Adrenal gland (tissue), 19 donors: ENCODE measurements at places on chromosomes 11 and 22. TPM values are rescaled to one million over a fixed set of nuclear protein-coding genes. Genes with fewer than 3 reads are reported as not detected.
A peak's percentile ranks its signal among the peaks of the same experiment; 100 is the strongest.

Gene XKR3
- polyA plus RNA-seq, result not detected

- DNase-seq, result peak; percentile 78
Measured at GRCh38 chr11:46649180-46649738, 31.9 kb downstream of the ATG13 start.

DNA sequence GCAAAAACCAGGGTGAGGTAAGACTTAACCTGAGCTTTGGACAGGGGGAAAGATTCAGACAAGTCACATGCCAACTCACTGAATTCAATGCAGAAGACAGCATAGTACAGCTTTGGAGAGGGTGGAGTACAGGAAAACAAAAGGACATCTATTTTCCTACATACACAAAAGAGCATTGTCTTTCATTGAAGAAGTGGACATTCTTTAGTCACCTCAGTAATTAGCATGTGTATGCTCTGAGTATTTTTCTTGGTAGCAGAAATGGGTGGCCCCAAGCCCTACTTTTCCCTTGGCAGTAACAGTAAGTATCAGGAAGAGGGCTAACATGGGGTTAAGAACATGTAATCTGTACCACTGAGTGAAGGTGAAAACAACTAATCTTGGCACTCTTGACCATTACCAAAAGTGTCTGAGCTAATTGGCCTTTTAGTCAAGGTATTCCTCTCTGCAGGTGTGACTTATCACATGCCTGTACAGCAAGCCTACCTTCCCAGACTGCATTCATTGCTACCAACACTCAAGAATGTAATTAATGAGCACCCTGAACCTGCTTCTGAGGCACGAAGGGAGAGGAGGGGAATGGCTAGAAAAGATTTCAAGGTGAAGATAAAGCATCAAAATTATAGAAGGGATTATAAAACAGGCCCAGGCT, 33.9 kb downstream of the SYTL2 start:
- no peak for DNase-seq

DNA sequence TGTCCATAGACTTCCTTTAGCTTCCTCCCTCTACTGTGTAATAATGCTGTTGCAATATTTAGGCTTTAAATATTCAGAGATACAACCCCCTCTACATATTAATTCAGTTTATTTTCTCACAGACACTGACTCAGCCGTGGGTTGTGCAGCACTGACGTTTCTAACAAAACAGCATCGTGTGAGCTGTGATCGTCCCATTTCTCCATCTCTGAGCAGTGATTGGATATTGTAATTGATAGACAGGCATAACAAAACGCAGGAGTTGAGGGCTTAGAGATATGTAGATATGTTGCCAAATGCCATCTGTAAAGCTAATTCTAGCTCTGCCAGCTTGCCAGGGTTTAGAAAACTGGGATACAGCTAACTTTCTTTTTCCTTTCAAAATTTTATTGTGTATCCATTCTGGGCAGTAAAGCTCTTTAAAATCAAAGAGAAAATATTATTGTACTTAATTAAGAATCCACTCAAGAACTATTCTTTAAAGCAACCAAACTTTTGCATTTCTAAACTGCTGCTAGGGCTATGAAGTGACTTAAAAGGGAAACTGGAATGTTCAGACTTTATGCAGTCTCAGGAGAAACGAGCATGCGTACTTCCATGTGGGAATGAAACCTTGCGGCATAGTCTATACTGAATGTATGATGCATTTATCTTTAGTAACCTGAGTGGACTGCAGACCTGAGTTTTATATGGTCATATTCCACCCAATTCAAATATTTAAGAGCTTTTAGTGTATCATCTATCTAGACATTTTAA, 22.7 kb downstream of the BTBD10 start:
- DNase-seq, result peak; percentile 72

DNA sequence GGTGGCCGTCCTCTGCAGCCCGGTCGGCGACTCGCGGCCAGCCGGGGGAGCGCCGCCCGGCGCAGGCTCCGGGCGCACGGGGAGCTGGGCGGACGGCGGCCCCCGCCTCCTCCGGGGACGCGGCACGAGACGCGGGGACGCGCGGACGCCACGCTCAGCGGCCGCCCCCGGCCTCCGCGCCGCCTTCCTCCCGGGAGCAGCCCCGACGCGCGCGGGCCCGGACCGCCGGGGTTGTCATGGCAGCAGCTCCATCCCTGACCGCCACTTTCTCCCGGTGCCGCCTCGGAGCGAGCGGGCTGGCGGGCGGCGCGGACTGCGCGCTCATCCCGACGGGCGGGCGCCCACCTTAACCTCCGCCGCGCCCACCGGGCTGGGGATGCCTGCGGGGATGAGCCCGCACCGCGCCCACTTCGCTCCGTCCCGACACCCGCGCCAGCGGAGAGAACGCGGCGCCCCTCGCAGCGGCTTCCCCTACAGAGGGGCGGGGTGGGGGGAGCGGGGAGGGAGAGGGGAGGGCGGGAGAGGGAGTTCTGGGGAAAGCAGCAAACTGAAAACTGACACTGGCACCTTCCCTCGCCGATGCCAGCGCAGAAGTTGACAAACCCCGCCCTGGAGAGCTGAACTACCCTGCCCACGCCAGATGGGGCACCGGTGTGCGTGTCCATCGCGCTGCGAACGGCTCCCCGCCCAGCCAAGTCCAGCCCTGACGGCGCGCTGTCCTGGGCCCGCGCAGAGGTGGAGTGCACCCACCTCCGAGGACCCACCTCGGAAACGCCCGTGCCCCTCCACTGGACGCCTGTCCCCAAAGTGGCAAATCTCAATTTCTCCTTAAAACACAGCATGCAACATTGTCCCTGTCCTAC, 588.4 kb downstream of the OPCML start:
- DNase-seq, result no peak

Gene PRG3
- polyA plus RNA-seq, result not detected

Gene MMP12
- not detected for polyA plus RNA-seq

Gene DCHS1
- polyA plus RNA-seq, result 12.1 TPM

Gene MFNG
- 7.8 TPM for polyA plus RNA-seq

- DNase-seq, result no peak
Measured at GRCh38 chr11:17343907-17344306, 7.7 kb upstream of the NCR3LG1 start.

- no peak for DNase-seq
Measured at GRCh38 chr22:20449819-20450550, 12.4 kb upstream of the SCARF2 start.

Gene NLRP6
- polyA plus RNA-seq, result not detected

DNA sequence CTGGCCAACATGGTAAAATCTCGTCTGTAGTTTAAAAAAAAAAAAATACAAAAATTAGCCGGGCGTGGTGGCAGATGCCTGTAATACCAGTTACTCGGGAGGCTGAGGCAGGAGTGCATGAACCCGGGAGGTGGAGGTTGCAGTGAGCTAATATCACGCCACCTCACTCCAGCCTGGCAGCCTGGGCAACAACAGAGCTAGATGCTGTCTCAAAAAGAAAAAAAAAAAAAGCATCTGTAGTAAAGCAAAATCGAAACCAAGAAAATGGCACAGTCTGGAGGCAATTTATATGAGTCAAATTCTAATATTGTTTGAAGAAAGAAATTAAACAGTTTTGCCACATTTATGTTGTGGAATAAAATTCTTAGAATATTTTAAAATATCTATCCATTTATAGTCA, 365.0 kb upstream of the CHORDC1 start:
- DNase-seq, result no peak

Gene PTGDR2
- not detected for polyA plus RNA-seq

DNA sequence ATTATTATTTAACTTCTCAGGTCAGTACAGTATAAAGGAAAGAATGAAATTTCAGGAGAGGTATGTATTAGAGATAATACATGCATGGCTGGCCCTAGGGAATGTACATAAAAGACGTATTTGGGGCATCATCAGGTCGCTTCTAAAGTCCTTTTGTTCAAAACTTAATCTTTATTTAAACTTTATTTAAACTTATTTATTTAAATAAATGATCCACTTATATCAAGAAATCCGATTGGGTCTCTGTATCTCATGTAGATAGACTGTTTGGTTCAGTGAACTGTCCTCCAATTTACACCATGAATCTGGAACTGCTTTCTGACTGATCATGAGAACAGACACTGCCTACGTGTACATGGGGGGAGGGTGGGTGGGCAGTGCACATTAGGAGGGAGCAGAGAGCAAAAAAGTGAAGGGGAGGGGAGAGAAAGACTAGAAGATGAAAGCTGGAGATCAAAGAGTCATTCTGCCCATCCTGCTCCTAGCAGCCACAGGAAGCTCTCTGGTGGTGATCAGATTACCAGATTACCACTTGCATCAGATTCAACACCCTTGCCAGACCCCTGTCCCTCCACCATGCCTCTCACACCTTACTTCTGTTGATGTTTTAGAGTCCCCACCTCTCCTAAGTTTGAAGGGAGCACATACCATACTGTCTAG, 92.1 kb upstream of the MTMR2 start:
- no peak for DNase-seq

DNA sequence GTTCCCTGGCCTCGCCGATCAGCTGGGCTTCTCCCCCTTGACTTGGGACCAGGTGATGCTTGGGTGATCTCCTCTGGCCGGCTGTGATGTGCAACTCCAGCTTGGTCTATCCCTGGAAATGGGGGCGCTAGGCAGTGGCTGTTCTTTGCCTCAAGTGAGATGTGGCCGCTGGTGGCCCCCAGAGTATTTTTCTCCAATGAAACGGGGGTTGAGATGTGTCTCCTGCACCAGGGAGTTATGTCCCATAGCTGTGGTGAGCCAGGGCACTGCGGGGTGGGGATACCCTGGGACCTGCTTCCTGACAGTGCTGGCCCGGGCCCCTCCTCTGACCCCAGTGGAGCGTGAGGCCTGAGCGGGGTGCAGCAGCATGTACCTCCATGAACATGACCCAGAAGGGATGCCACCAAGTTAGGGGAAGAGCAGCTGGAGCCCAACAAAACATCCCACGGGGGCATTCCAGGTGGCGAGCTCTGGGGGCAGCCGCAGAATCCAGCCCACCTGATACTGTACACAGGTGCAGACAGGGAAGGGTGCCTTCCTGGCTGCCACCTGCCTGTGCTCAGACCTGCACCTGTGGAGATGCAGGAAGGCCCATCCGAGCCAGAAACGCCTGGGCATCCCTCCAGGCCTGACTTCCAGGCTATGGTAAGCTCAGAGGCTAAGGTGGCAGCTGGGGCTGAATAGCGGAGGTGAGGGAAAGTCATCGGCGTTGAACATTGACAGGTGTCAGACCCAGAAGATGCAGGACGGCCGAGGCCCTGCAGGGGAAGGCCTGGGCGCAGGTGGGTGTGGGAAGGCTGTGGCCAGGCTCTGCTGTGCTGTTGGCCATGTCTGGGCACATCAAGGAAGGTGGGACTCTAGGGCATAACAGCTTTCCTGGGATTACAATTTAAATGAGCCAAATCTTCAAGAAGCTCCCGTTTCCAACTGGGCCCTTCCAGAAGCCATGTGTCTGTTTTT, 97.3 kb downstream of the CTTN start:
- DNase-seq, result no peak

Gene DUSP8
- 2.4 TPM for polyA plus RNA-seq

- DNase-seq, result no peak
Measured at GRCh38 chr11:19959648-19960059, 200.6 kb downstream of the DBX1 start.

Gene PIH1D2
- 2.2 TPM for polyA plus RNA-seq

DNA sequence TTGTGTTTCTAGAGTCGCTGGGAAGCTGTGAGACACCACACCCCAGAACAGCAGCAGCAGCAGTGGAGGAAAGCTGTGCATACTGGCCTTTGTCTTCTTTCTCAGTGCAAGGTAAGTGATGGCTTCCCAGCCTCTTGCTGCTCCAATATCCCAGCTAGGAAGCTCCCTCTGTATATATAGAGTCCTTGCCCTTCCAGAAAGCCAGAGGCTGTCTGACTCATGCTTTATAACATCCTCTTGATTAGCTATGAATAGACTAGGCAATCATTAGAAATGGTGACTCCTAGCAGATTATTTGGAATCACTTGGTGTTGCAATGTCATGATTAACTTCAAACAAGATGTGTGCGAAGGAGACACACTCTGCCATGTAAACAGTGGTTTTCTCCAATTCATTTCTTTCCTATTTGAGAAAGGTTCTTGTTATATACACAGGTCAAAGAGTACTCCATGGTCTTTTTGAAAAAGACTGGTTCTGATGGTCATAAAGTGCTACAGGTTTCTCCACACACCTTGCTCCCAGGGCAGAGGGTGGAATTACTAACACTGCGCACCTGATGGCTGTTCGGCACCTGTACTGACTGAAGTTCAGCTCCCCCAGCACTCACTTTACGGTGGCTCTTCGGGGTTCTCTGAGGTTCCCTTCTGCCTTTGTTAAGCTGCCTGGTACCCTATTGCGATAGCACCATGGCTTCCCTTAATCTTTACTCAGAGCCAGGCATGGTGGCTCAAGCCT, at the start of gene MMP1:
Gene MMP1 (minus strand): TSS at position 149 of the 735 bp plus-strand sequence. CDS start 68 bp downstream, at position 81.
- no peak for DNase-seq

DNA sequence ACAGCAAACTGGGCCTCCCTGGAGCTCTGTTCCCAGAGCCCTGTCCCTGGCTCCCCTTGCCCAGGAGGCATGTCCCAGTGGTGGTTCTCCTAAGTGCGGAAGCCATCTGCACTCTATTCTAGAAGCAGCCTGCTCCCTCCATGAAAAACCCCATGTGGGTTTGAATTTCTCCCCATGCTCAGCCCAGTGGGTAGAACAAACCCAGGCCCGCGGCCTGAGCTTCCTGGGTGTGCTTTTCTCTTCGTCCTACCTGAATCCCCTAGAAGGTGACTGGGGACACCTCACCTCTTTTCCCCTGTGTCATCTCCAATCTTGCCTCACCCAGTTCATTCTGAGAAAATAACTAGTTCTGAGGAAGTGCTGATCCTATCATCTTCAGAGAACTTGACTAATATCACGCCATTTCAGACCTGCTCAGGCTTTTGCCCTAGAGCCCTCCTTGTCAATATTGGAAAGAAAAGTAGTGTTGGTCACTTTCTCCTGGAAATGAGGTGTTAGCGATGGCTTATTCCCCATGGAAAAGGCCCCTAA, 15.9 kb downstream of the IL10RA start:
- no peak for DNase-seq

DNA sequence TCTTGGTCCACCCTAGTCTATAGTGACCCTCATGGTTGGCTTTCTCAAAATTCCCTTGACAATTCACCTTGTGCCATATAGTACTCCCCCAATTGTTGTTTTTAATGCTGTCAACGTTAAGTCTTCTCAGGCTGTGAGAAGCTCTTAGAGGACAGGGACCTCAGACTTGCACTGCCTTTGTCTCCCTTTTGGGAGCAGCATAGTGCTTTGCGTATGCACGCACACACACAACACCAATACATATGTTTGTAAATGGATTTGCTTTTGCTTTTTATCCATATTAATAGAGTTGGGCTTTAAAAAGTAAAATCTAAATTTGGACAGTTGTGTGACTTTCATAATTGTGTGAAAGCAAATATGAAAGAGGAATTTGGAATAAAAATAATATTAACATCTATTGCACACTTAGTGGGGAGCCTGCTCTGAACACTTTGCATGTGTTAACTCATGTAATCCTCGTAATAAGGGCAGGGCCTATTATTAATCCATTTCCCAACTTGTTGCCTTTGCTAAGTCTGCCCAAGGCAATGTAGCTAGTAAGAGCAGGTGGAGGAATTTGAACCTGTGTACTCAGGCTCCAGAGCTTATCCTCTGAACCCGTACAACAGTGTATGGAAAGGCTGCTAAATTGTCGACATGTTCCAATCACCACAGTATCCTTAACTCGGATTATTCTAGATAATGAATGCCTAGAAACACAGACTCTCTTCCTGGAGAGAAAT, 257.7 kb upstream of the NARS2 start:
- DNase-seq, result no peak

GRCh38 chr11:14904745-14905103, 12.7 kb upstream of the CYP2R1 start:
- DNase-seq, result peak; percentile 74
